ENCODE measurements at places on chromosomes 2 and 18.

GRCh38 chr2:58871469-58872142 lies 630.5 kb upstream of the FANCL start:
- DNase-seq: no peak

DNA sequence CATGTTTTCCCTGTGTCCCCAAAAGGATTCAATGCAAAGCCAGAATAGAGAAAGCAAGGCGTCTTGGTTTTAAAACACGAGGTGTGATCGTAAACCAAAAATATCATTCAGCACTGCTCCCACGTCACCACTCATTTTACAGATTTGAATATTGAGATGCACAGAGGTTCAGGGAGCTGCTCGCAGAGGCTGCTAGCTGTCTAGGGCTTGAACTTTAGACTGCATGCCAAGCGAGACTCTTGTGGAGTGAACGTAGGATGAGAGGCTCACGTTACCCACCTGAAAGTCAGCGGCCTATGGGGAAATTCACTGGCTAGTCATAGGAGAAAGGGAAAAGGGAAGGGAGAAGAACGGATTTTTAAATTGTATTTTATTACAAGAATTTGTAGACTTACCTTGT lies 130.1 kb downstream of the MBP start:
- DNase-seq: no peak

GRCh38 chr2:170142502-170142901 lies 35.4 kb upstream of the MYO3B start:
- DNase-seq: no peak

DNA sequence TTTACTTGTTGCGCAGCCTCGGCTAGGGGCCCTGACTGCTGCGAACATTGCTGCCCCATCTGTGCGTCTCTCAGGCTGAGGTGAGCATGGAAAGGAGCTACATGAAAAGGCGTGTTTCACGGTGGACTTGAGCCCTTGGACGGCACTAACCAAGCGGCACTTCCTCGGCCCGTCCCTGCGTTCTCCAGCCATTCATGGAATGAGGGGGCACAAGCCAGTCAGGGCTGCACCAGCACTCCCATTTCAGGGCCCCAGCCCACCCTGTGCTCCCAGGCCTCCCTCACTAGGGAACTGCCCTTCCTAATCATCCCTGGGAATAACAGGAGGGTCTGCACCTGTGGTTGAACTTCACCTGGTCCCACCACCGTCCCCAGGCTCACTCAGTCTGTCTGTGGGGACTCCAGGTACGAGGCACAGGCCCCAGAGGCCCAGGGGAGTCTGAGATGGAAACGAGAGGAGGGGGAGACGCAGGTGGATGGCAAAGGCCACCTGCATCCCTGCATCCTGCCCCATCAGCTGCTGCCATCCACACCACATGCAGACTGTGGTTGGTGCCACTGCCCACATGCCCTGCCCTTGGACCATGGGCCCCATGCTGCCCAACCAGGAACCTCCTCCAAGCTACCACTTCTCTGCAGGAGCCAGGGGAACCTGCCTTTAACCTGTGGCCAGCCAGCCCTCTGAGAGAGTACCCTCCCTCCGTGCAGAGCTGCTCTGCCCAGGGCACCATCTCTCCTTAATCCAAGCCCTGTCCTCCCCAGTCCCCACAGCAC lies 99.7 kb downstream of the EIPR1 start:
- no peak for DNase-seq

DNA sequence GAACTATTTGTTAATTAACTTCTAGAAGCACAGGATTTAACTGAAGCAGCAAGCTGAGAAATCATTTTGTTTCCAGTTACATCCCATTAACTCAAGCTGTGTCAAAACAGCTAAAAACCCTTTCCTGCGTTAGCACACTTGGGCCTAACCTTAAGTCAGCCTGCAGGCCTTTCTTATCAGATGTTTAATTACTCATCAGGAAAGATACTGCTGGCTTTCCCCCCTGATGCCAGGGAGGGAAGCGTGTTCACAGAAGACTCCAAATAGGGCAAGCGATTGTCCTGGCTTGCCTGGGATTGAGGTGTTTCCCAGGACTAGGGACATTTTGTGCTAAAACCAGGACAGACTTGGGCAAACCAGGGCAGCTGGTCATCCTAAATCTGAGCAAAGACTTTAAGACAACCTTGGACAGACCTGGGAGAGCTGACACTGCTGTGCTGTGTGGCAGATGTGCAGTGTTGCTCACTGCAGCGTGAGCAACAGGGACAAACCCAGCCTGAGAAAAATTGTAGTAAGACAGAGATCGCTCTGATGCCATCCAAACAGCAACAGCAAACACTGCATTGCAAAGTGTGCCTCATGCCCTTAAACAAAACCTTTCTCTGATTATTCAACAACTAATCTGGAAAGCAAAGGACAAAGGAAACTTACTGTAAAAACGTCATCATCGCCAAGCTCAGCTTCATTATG lies 100.9 kb downstream of the SPRED2 start:
- no peak for DNase-seq

- DNase-seq: no peak
These were observed 17.3 kb downstream of the SALL3 start for GRCh38 chr18:78996741-78997490.

DNA sequence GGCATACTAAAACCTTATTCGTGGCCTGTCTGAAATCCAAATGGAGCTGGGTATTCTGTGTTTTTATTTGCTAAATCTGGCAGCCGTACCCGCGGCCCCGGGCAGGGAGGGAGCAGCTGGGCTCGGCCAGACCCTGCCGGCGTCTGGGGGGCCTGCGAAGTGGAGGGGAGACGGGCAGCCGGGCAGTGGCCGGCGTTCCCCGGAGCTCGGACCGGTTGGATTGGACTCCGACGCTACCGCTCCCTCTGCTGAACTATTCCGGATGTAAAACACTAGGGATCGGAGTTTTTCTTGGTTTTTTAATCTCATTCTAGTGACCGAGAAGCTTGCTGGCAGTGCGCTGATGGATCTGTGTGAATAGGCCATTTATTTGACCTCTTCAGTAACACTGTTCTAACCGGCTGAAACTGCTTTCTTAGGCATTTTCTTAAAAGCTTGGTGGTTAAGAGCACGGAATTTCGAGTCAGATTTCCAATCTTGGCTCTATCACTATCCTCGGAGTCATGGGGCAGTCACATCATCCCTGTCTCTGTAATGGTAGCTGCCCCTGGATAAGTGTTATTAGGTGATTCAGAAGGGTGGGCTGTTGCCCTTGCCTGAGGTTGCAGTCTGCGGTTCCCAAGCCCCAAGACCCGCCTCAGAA lies 694 bp downstream of the UNC50 start:
- no peak for DNase-seq

DNA sequence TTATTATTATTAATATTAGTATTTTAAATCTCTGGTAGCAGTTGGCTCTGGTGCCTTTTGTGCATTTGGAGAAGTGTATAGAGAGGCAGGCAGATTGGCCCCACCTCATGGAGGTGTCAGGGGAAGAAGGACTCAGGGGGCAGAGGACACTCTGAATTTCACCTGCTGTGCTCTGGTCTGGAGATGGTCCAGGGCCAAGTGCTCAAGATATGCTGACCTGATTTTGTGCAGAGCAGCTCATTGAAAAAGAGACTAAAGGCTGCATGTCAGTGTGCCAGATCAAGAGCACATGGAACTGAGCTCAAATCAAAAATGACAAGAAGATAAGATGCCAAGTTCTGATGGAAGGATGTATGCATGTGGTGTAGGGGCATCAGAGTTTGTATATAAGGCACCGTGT lies 323.6 kb upstream of the TNP1 start:
- DNase-seq: no peak

DNA sequence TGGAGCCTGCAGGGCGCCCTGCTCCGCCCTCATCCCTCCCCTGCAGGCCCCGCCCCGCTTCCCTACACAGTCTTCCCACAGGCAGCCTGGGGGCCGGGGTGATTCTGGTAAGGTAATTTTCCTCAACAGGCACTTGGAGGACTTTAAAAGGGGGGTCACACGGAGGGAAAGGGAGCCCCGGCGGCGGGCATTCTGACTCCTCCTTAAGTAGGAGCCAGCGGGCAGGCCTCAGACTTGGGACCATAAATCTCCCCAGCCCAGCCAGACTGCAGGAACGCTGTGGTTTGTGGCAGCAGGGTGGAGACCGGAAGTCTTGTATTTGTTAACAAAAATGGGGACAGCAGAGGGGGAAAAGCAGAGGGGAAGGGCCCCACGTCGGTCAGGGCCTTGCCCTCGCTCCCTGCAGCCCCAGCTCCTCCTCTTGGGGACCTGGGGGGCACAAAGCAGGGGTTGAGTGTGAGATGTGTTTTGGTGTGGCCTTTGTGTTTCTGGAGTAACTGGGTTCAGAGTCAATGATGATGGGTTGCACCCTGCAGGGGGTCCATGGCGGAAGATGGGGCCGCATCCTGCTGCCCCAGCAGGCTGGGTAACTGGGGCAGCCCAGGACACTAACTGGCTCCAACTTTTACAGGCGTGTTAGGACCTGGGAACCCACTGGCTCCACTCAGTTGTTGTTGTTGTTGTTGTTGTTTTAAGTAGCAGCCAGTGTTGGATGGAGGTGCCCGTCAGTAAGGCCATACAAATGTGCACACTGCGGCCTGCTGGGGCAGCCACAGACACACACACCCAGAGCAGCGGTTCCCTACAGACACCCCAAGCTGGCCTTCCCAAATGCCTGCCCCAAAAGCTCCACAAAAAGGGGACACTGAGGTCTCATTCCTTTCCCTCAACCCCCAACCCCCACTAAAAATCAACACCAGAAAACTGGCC lies 27.7 kb downstream of the SMAD7 start:
- DNase-seq: no peak
